Vagina (tissue), 2 donors: ENCODE measurements at places on chromosomes 12 and 14.

DNA sequence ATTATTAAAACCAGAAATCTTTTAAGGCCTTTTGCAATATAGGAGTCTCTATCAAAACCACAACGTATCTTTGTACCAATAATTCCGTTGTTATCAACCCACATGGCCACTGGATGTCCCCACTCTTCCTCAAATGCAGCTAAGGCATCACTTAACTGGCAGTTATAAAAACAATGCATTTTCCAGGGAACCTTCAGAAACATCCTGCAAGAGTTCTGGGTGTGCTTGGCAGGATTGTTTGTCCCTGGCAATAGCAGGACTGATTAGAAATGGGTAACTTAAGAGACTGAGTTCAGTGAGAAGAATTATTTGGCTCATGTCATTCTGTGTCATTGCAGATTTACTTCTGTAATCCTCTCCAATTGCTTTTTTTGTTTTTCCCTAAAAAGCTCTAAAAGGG is 112.0 kb downstream of the SLC15A5 start:
- DNase-seq = no peak

DNA sequence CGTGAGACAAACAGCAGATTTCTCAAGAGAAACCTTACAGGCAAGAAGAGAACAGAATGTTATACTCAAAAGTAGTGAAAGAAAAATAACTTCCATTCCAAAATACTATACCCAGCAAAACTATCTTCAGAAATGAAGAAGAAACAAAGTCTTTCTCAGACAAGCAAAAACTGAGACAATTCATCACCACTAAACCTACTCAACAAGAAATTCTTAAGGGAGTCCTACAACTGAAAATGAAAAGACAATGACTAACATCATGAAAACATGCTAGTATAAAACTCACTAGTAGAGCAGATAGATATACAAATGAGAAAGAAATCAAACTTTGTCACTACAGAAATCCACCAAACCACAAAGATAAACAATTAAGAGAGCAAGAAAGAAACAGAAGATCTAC is 106.5 kb downstream of the CEP83 start:
- DNase-seq = no peak

- DNase-seq = no peak
These were observed 59.8 kb downstream of the NPAS3 start for GRCh38 chr14:32998433-32998832.

DNA sequence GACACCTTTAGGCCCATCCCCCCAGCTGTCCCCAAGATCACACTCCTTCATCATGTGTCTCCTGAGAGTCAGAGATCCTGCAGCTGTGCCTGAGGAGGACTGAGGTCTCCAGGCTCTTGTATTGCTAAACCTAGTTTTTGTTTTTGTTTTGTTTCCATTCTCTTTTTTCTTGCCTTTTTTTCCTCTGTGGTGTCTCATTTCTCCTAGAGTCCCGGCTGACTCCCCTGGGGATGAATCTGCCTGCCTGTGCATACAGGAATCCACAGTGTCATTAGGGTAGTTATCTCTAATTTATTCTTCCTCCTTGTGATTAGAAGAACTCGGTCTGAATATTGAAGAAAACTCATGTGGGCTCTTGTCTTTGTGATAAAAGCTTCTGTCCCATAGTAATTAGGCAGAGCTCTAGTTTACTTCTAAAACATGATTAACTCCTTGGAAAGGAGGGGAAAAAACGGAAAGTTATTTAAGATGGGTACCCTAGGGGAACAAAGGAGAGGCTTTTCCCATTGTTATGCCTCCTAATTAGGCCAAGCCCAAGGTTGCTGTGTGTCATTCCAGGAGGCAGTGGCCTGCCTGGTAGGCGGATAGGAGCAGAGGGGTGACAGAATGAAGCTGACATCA is 343.2 kb downstream of the ZFP36L1 start:
- no peak for DNase-seq

- no peak for DNase-seq
These were observed 4.1 kb downstream of the CELA1 start for GRCh38 chr12:51342416-51342815.
